ENCODE measurements at places on chromosomes 13 and 19.

DNA sequence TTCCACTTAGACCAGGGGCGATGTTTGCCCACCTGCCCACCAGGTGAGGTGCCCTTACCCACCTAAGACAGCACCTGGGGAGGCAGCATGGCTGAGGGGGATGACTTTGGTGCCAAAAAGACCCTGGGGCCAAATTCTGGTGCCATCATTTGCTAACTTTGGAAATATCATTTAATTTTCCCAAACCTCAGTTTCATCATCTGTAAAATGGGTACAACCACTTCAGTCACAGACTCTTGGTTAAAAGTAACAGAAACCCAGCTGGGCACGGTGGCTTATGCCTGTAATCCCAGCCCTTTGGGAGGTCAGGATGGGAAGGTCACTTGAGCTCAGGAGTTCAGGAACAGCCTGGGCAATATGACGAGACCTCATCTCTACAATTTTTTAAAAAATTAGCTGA, 177.8 kb downstream of the USP12 start:
- no peak for DNase-seq

- no peak for DNase-seq
These were observed 104.3 kb downstream of the KCNRG start for GRCh38 chr13:50119591-50119990.

GRCh38 chr13:113763254-113763653, 4.2 kb downstream of the TMEM255B start:
- DNase-seq: no peak

GRCh38 chr13:92716749-92717148, 509.9 kb upstream of the GPC6 start:
- DNase-seq: no peak

DNA sequence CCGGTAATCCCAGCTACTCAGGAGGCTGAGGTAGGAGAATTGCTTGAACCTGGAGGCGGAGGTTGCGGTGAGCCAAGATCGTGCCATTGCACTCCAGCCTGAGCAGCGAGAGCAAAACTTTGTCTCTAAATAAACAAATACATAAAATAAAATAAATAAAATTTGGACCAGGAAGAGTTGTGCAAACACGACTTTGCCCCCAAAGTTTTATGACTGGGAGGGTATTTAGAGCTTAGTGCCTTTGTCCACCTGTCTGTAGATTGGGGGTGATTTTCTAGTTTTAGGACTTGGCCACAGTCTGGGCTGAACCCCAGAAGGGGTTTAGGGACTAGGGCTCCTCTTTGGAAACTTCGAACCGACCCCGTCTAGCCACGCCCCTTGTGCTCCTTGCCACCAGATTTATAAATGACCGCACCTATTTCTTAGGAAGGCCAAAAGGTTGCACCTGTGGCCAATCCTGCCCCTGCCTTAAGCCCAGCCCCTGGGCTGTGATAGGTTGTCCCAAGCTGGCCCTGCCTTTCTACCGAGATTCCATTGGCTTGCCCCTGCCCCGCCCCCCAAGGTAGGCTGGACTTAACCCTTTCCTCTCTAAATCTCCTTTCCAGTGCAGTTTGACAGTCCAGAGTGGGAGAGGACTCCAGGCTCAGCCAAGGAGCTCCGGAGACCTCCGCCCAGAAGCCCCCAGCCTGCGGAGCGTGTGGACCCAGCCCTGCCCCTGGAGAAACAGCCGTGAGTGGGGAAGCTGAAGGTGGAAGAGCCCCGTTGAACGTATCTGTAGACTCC, 5.3 kb downstream of the SHD start:
- DNase-seq: peak; percentile 91

DNA sequence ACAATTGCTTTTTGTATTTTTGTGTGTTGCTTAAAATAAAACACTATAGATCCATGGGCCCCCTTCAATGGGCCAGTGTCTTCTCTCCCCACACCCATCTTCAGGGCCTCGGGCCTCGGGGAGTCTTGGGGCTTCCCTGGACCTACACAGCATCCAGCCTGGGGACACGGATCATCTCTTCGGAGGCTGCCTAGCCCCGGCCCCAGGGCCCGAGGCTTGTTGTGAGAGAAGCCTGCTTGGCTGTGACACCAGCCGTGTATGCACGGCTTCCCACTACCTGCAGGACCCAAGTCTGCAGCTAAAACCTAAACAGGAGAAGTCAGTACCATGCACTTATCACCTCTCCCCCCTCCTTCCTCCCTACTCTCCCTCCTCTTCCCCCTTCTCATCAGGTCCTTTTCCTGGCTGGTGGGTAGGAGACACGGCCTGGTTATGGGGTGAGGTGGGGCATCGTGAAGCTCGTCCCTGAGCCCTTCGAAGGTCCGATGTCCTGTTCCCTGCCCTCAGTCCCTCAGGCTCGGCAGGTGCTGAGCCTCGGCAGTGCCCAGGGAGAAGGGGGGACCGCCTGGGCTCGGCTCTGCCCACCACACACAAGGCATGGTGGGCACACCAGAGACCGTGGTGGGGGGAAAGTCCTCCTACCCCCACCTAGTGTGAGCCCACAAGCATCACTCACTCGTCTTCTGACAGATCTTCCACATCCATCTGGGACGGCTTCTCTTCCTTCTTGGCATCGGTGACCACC, 9.5 kb downstream of the C13orf46 start:
- DNase-seq: no peak

DNA sequence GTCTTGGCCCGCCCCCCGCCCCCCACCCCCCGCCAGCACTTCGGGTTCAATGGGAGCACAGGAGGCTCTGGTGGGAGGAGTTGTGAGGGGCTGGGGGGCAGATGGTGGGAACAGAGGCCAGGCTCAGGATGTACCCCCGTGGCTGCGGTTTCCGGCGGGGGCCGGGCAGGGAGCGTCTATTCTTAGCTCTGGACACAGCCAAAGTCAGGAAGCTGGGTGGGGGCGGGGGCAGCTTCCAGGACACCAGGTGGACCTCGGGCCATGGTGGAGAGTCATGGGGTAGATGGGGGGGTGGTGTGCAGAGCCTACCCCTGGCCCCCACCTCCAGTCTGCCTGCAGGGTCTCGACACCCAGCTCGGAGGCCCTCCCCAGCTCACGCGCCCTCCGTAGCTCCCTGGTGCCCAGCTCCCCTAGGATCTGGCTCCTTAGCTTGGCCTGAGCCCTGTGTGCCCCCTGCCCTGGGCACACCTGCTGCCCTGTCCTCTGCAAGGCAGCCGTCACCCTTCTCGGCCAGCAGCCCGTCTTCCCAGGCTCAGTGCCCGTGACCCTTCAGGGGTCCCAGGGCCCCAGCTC, 2.2 kb upstream of the TBXA2R start:
- DNase-seq: no peak

- DNase-seq: no peak
These were observed 406 bp upstream of the DNMT1 start for GRCh38 chr19:10195199-10195519.

- no peak for DNase-seq
These were observed 111.3 kb upstream of the EDNRB start for GRCh38 chr13:78029901-78030300.

GRCh38 chr13:110777251-110777820, 63.8 kb downstream of the ING1 start:
- no peak for DNase-seq

DNA sequence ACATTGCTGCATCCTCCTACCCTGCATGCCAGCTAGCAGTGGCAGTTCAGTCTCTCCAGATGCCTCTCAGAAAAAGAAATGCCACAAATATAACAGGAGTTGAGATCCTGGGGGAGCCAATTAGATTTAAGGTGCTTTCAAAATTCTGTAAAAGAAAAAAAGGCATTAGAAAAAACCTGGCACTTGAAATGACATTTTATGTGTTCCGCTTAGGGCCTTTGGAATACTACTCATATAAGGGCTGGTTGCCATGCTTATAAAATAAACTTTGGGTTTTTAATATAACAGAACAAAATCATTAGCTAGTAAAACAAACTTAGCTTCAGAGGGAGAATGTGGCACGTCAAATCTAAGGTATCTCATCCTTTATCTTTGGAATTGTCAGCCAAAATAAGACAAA, 104.1 kb downstream of the ENOX1 start:
- no peak for DNase-seq

DNA sequence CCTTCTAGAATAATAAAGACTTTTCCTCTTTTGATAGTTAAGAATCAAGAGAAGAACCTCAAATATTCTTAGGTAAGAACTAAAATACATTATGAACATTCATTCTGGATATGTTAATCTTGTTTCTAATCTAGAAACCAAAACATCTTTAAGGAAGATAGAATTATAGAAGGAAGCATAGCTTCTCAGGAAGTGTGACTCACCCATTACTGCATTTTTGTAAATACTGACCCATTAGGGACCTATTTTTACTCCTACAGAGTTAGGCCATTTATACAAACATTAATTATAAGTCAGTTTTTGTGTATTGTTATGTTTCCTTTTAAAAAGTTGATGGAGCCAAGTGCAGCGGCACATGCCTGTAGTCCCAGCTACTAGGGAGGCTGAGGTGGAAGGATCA, 147.1 kb downstream of the NUFIP1 start:
- DNase-seq: no peak

DNA sequence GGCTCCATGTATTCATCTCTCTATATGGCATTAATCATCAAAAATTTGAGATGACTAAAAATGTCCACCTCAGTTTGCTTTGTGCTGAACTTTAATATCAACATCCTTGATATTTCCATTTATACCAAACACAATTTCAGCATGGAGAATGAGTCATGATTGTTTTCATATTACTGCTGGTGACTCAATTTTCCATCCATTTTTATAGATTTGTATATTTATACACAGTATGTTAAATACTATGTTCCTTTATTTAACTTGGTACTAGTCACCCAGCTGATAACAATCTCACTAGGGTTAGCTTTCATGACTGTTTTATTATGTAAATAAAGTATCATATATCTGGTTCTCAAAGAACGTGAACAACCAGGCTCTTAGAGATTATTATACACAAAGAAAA, 1255.1 kb downstream of the SLITRK1 start:
- no peak for DNase-seq

GRCh38 chr13:21435687-21436151, 23.4 kb downstream of the ZDHHC20 start:
- DNase-seq: no peak
